Naive thymus-derived CD4-positive, alpha-beta T cell (primary cell): ENCODE measurements at places on chromosomes 7 and 10. TPM values are rescaled to one million over a fixed set of nuclear protein-coding genes. Genes with fewer than 3 reads are reported as not detected.

HYAL4 gene
- not detected for total RNA-seq

DNA sequence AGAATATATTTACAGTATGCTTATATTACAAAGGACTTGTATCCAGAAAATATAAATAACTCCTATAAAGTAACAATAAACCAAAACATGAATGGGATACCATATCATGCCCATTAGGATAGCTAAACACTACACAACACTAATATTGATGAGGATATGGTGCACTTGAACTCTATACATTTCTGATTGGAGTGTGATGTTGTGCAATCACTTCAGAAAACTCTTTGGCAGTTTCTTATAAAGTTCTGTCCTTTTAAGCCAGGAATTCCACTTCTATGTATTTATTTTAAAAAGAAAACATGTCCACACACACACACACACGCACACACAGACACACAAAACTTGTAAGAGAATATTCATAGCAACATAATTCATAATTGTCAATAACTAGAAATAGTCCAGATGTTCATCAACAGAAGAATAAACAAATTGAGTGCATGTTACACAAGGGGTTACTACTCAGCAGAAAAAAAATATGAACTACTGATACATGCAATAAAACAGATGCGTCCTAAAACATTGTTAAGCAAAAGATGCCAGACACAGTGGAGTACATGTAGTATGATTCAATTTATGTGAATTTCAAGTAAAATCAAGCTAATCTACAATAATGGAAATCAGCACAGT, 416.0 kb downstream of the PLXDC2 start:
- no peak overlapping the region for H3K27ac ChIP-seq
- H3K36me3 ChIP-seq = no peaks in the 10 kb centered on the region
- no peak overlapping the region for H3K4me3 ChIP-seq
- no peaks in the 10 kb centered on the region for H3K4me1 ChIP-seq

GRCh38 chr10:112370424-112370819, 3.5 kb upstream of the ACSL5 start:
- H3K4me3 ChIP-seq = no peak overlapping the region
- DNase-seq = no peak
- no peak overlapping the region for H3K27ac ChIP-seq
- no peaks in the 10 kb centered on the region for H3K4me1 ChIP-seq
- H3K27me3 ChIP-seq = no peaks in the 10 kb centered on the region

GRCh38 chr10:88725798-88726197, 19.7 kb downstream of the LIPK start:
- H3K4me3 ChIP-seq = no peak overlapping the region
- DNase-seq = no peak
- H3K36me3 ChIP-seq = no peaks in the 10 kb centered on the region
- H3K4me1 ChIP-seq = no peaks in the 10 kb centered on the region
- no peaks in the 10 kb centered on the region for H3K27me3 ChIP-seq
- H3K27ac ChIP-seq = no peak overlapping the region

GRCh38 chr10:63696205-63696604, 175.0 kb downstream of the REEP3 start:
- H3K27me3 ChIP-seq = no peaks in the 10 kb centered on the region
- H3K36me3 ChIP-seq = no peaks in the 10 kb centered on the region
- H3K4me3 ChIP-seq = no peak overlapping the region
- no peak overlapping the region for H3K27ac ChIP-seq
- no peak for DNase-seq

DNA sequence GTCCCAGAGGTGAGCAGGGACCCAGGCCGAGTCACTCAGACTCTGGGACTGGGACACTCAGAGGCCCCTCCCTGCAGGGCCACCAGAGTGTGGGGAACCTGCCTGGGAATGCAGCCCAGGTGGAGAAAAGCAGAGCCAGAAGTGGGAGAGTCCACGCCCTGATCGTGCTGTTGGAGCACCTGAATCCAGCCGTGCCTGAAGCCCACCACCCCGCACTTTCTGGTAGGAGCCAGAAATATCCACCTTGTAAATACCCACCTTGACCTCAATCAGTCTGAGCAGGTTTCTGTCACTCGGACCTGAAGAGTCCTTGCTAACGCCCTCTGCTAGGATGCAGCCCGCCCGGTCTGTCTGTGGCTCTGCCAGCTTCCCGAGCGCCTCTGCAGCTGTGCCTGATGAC, 86.7 kb downstream of the PDGFA start:
- no peaks in the 10 kb centered on the region for H3K27me3 ChIP-seq
- no peak overlapping the region for H3K27ac ChIP-seq
- H3K4me1 ChIP-seq = no peaks in the 10 kb centered on the region
- DNase-seq = no peak
- no peak overlapping the region for H3K4me3 ChIP-seq
- H3K36me3 ChIP-seq = no peaks in the 10 kb centered on the region

- H3K4me1 ChIP-seq = no peaks in the 10 kb centered on the region
- H3K27ac ChIP-seq = no peak overlapping the region
- H3K36me3 ChIP-seq = no peaks in the 10 kb centered on the region
Observed at GRCh38 chr7:34070511-34071323, 165.4 kb downstream of the BMPER start.

- no peaks in the 10 kb centered on the region for H3K4me1 ChIP-seq
- H3K27me3 ChIP-seq = no peaks in the 10 kb centered on the region
- no peak overlapping the region for H3K27ac ChIP-seq
Observed at GRCh38 chr7:25313526-25313925, 85.2 kb upstream of the NPVF start.

GRCh38 chr7:12564996-12565764, 5.3 kb upstream of the SCIN start:
- H3K4me3 ChIP-seq = no peak overlapping the region
- H3K4me1 ChIP-seq = peaks cover 4% of the 10 kb centered on the region
- no peaks in the 10 kb centered on the region for H3K36me3 ChIP-seq
- no peak overlapping the region for H3K27ac ChIP-seq
- H3K27me3 ChIP-seq = no peaks in the 10 kb centered on the region
- no peak for DNase-seq

GRCh38 chr7:95758187-95758586, 14.2 kb upstream of the DYNC1I1 start:
- no peaks in the 10 kb centered on the region for H3K4me1 ChIP-seq
- H3K27me3 ChIP-seq = no peaks in the 10 kb centered on the region
- no peaks in the 10 kb centered on the region for H3K36me3 ChIP-seq
- no peak overlapping the region for H3K4me3 ChIP-seq

JCAD gene
- total RNA-seq = 0.44 TPM
